Renal cortex interstitium (tissue), 15 donors: ENCODE measurements at places on chromosomes 11 and 22. TPM values are rescaled to one million over a fixed set of nuclear protein-coding genes. Genes with fewer than 3 reads are reported as not detected.

NAGA gene
- polyA plus RNA-seq: 28.3 TPM

DNA sequence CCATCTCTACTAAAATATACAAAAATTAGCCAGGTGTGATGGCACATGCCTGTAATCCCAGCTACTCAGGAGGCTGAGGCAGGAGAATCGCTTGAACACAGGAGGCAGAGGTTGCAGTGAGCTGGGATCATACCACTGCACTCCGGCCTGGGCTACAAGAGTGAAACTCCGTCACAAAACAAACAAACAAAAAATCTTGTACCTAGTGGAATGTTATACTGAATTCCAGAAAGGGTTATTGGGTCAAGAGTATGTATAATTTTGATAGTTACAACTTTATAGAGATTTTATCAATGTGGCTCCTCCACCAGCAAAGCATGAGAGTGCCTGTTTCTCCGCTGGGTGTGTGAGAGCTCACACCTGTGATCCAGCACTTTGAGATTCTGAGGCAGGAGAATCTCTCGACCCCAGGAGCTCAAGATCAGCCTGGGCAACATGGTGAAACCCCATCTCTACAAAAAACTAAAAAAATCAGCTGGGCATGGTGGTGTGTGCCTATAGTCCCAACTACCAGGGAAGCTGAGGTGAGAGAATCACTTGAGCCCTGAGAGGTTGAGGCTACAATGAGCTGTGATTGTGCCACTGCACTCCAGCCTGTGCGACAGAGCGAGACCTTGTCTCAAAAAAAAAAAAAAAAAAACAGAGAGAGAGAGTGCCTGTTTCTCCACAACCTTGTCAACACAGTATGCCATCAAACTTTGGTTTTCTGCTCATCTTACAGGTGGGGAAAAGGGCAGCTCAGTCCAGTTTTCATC lies 12.7 kb upstream of the FOLR1 start:
- DNase-seq: no peak

- no peak for DNase-seq
Observed at GRCh38 chr11:18005376-18006129, 7.3 kb downstream of the SERGEF start.

GRCh38 chr11:47179655-47179991 lies 2.9 kb upstream of the ARFGAP2 start:
- no peak for DNase-seq

- no peak for DNase-seq
Observed at GRCh38 chr11:23604966-23605365, 744.7 kb upstream of the CCDC179 start.

DNA sequence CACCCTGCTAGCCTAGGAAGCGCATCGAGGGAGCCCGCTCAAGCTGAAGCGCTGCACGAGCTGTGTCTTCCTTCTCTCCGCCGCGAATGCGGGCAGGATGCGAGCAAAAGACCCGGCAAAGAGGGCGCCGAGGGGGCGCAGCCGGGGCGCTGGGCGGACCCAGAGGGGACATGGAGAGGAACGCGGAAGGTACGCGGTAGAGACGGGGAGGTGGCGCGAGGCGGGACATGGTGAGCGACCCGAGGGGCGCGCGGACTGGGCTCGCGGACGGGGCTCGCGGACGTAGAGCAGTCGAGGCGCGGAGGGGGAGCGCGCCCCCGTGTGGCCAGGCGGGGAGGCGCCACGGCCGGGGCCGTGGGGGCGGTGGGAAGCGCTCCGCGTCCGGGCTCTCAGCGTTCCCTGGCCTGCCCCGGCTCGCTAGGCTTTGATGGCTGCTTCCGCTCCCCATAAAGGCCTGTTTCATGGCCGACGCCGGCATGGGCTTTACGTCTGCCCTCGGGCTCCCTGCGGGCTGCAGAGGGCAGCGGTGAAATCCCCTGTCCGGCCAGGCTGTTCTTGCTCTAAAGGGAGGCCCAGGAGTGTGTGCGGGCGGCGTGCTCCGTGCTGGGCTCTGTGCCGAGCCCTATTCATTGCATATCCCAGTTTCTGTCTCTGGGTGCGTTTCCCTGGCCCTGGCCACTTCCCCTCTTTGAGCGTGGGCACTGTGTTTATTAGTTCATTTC lies 31.2 kb upstream of the TRIM29 start:
- peak; percentile 75 for DNase-seq
